NK-92 treated with Interleukin-12 subunit alpha and Interleukin-12 subunit beta, amount 100 ng/mL, for 24 hours (cell line): ENCODE measurements at places on chromosomes 3 and 15.

- no peak for DNase-seq
Observed at GRCh38 chr15:58551764-58552504, 120.1 kb downstream of the LIPC start.

- no peak for DNase-seq
Observed at GRCh38 chr15:48541341-48542278, 103.9 kb downstream of the FBN1 start.

GRCh38 chr3:188507244-188507720 lies 353.3 kb downstream of the LPP start:
- no peak for DNase-seq

DNA sequence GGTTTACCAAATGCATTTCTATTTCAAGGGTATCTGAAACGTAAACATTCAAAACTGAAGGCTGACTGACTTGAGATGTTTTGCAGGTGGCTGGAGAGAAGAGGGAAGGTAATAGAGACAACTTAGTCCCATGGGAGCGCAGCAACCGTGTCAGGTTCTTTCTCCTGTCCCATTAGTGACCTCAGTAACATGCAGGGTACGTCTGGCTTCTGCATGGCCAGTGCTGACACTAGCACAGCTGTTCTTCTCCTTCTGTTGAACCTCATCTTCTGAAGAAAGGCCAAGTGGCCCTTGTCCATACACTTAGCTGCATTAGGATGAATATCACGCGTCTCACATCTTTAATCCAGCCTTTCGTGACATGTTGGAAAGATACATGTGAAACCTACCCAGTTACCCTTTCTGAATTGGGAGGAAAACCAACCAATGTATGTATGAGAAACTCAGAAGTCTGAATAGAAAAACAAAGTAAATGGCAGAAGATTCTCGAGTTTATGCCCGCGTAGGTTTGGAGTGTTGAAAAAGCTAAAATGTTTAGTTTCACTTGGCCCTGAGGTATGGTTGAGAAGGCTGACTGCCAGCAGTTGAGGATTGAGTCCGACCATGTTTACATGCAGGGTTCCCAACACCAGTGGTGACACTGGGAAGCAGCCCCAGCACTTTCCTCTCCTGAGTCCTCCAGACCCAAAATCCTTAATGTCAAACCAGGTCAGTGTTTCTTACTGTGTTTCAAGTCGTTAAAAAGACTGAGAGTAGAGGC lies 10.3 kb downstream of the NCBP2 start:
- no peak for DNase-seq

DNA sequence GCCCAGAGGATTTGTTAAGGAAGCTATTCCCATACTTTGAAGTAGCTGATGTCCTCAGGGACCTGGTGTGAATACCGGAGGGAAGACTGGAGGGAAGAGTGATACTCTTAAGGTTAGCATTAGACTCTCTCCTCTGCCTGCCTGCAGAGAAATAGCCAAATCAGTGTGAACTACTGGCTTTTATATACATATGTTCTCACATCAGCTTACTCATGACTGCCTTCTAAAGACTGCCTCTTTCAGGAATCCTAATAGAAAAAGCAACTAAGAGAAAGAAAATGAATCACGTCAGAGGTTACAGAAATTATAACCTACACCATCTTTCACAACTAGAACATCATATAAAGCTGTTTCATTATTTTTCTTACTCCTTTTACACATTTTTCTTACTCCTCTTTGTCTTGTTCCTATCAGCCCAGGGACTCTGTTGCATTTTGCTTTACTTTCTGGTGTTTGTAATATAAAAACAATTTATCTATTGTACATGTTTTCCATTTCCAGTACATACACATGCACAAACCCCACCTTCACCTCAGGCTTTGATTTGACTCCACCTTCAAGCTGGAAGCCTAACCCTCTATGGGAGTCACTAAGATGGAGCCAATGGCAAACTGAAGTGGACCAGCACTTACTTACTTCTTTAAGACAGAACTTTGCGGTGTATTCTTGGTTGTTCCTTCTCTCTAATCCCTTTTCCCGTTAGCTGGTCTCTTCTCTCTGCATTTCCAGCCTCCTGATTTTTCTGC lies 257.7 kb upstream of the UBE2E1 start:
- no peak for DNase-seq

DNA sequence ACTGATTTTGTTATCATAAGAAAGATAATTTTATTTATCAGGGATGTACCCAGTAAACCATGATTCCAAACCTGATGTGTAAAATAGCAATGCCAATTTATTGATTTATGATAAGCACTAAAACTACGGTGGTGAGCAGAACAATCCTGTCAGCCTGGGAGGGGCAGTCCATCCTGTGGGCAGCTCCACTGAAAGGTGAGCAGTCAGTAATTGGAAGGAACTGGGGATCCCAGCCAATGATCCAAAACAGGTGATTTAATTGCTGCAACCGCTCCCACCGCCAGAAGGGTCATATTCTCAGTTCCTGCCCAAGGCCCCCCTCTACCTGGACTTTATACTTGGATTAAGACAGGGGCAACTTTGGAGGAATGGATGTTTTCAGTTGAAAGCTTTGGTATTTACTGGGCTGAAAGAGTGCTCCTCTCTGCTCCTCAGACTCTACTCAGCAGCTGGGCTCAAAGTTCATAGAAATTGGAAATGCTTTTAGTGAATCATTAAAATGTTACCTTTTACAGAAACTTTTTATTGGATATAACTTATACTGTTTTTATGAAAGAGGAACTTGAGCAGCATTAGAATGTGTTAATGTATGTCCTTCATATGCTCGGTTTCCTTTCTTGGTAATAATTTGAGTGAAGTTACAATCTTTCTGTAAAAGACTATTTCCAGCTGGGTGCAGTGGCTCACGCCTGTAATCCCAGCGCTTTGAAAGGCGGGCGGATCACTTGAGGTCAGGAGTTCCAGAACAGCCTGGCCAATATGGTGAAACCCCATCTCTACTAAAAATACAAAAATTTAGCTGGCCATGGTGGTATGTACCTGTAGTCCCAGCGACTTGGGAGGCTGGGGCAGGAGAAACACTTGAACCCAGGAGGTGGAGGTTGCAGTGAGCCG lies 198.6 kb upstream of the IL12A start:
- no peak for DNase-seq

- DNase-seq = no peak
Observed at GRCh38 chr3:9765865-9766264, 3.9 kb downstream of the CAMK1 start.

GRCh38 chr3:46168583-46169345 lies 39.3 kb downstream of the CCR1 start:
- no peak for DNase-seq
